ENCODE measurements at places on chromosomes 1 and 21.

- DNase-seq = no peak
These were observed 29.1 kb downstream of the SLC2A1 start for GRCh38 chr1:42929434-42930177.

GRCh38 chr21:29299916-29300806 lies 1.4 kb downstream of the BACH1 start:
- peak; percentile 34 for DNase-seq

DNA sequence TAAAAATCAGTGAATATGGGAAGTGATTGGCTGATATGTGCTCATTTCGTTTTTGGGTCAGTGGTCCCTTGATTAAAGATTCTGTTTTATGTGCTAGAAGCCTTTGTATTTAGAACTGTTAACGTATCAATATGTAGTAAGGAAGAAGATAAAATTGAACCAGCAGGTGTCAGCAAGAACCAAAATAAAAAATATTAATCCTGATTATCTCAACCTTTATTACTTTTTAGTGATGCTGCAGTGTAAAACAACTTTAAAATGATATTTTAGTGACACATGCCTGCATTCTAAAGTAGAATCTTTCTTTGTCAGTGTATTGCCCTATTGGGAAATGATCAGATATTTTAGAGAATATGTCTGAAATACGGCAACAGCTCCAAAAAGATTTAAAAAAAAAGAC lies 49.5 kb downstream of the NEK7 start:
- DNase-seq = no peak

- DNase-seq = no peak
These were observed 41.6 kb upstream of the VWA5B1 start for GRCh38 chr1:20248971-20249612.

DNA sequence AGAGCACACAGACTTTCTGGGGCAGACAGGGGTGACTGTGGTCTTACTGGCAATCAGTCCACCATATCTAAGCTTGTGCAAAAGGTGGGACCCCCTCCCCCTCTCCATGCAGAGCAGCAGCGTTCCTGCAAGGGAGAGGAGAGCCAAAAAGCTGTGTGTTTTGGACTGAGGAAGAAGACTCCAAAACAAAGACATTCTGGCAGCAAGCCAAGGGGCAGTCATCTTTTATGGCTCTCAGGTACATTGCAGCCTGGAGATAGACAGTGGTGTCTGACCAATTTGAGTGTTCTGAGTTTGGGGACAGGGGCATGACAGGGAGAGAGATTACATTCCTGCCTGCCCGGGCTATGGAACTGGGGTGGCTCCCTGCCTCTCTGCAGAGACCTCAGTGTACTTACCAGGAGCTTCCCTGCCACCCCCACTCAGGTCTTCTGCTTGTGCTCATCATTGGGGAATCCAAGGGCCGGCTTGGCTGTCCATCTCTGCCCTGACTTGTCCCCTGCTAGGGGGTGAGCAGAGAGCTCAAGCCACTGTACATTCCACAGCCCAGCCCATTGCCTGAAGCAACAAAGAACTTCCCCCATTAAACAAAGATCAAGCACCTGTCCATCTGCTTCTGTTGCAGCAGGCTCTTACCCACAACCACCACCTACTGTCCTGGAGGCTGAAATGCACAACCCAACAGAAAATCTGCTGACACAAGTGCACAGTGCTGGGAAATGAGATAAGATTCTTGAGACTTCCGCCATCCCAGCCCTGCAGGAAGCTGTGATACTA lies 131.1 kb downstream of the EVI5 start:
- no peak for DNase-seq

- DNase-seq = no peak
These were observed 76.0 kb downstream of the STUM start for GRCh38 chr1:226624526-226624925.

GRCh38 chr1:31505911-31506497 lies 70.3 kb upstream of the TINAGL1 start:
- DNase-seq = no peak

DNA sequence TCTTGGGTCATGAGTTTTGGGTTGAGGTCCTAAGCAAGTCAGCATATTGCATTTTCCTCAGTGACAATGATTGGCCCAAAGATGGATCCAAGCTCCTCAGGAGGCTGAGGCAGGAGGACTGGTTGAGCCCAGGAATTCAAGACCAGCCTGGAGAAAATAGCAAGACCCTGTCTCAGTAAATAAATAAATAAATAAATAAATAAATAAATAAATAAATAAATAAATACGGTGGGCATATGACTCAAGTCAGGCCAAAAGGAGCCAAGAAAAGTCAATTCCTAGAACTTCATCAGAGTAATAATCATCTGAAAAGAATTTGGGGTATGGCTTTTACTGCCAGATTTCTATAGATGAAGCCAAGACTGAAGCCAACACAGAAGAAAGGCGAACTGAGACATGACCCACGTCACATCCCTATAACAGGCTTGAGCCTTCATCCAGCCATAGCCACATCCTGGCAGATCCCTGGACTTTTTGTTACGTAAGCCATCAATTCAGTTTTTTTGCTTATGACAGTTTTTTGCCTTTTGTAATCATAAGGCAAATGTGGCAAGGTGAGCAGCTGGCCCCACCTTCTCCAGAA lies 88.5 kb upstream of the NFASC start:
- DNase-seq = no peak

- DNase-seq = no peak
These were observed 36.1 kb downstream of the DNTTIP2 start for GRCh38 chr1:93842750-93843500.

GRCh38 chr1:244920911-244921761 lies 56.8 kb upstream of the HNRNPU start:
- no peak for DNase-seq

- no peak for DNase-seq
These were observed 118.2 kb downstream of the RIPK4 start for GRCh38 chr21:41648591-41649031.

DNA sequence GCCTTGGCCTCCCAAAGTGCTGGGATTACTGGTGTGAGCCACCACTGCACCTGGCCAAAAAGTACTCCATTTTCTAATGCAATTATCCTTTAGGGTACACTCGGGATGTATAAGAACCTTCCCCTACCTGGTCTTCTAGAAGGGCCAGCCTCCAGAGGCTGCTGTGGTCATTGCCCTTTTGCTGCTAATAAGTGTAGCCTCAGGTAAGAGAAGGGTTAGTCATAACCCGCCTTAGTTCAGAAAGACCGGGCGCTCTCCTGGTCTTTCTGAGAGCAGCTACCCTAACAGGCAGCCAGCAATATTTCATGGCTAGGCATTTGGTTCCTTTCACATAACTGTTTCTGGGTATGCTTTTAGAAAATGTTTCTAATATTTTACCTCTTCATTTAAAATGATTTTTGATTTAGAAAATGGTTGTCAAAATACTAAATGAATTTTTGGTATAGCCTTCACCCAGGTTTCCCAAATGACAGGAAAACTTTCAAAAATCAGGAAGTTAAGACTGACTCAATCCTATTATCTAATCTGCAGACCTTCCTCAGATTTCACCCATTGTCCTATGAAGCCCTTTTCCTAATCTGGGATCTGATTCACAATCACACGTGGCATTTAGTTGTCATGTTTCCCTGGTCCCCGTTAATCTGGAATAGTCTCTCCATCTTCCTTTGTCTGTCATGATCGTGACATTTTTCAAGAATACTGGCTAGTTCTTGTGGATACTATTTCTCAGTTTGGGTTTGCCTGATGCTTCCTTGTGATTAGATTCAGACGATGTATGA lies 479.0 kb downstream of the SIPA1L2 start:
- no peak for DNase-seq

- no peak for DNase-seq
These were observed 25.6 kb upstream of the KCNE2 start for GRCh38 chr21:34338226-34338625.

DNA sequence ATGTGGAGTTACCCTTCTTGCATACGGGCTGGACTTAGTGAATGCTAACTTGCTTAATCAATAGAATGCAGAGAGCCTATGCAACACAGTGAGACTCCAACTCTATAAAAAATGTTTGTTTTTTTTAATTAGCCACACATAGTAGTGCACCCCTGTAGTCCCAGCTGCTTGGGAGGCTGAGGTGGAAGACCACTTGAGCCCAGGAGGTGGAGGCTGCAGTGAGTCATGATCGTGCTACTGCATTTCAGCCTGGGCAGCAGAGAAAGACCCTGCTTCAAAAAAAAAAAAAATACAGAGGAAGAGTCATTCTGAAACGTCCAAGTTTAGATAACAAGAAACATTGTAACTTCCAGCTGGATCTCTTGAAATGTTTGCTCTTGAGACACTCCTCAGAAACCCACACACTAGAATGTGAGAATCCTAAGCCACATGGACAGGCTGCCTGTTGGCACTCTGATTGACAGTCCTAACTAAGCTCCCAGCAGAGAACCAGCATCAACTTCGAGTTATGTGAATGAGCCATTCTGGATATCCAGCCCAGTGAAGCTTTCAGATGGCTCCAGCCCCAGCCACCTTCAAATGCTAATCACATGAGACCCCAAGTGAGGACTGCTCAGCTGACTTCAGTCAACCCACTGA lies 20.0 kb upstream of the CAP1 start:
- DNase-seq = no peak

DNA sequence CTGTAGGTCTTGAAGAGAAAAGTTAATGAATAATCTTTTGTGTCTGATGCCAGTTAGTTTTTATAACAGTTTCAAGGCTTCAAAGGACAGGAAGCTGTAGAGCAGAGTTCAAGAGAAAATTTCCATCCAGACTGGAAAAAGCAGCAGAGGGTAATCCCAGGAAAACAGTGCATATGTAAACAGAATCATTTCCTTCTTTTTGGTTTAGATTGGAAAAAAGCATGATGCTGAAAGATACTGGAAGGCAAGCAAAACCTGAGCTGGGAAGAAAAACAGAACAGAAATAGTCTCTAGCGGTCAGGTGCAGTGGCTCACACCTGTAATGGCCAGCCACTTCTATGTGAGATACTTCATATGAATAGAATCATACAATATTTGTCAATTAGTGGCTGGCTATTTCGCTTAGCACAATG lies 71.9 kb downstream of the ZSWIM5 start:
- no peak for DNase-seq

DNA sequence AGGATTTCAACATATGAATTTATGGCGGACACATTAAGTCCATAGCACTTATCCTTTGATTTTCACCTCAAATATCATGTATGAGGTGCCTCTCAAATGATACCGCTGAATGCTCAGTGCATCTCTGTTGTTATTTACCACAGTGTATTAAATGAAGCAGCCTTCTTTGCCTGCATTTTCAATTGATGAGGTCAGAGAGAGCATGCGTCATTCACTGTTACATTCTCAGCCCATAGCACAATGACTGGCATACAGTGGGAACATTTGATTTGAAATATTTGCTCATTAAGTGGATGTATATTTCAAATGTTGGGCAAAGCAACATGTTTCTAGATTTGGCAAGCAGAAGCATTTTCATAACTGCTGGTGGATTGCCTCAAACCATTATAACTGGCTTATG lies 45.7 kb downstream of the LRRC7 start:
- no peak for DNase-seq

- DNase-seq = no peak
These were observed 40.7 kb downstream of the CASQ2 start for GRCh38 chr1:115727706-115728249.

GRCh38 chr1:7698641-7699040 lies 72.5 kb upstream of the VAMP3 start:
- no peak for DNase-seq

GRCh38 chr1:87202922-87203655 lies 125.6 kb upstream of the LMO4 start:
- no peak for DNase-seq

DNA sequence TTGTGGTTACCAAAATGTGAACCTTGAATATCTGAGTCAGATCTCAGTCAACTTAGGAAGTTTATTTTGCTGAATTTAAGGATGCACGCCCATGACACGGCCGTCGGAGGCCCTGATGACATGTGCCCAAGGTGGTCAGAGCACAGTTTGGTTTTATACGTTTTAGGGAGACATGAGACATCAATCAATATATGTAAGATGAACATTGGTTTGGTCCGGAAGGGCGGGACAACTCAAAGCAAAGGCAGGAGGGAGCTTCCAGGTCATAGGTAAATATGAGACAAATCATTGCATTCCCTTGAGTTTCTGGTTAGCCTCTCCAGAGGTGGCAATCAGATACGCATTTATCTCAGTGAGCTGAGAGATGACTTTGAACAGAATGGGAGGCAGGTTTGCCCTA lies 1.0 kb upstream of the PRMT2 start:
- no peak for DNase-seq

DNA sequence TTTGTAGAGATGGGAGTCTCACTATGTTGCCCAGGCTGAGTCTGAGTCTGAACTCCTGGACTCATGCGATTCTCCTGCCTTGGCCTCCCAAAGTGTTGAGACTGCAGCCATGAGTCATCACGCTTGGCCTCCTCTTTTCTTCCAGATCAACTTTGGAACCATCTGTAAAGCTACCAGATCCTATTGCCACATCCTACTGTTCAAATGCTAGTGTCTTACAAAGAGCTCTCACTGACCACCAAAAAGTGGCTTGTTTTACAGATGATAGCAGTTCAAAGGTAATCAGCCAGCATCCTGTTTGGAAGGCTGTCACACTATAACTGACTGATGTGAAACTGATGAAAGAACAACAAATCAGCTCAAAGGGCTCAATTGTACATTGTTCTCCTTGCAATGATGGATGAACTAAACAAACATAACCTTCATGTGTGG lies 221.6 kb downstream of the AKT3 start:
- peak; percentile 10 for DNase-seq

GRCh38 chr1:53130878-53131589 lies 11.4 kb downstream of the SLC1A7 start:
- no peak for DNase-seq

DNA sequence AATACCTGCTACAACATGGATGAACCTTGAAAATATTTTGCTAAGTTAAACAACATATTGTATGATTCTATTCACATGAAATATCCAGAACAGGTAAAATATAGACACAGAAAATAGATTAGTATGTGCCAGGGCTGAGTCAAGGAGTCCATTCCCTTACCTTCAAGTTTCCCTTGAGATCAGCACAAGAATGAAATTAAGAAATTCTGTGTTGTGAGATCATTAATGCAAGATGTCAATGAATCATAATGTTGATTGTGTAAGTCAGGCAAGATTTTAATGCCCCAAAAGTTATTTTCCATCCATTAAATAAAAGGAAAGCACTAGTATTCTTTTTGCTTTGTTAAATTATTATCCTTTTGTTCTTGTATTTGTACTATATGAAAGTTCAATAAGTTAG lies 139.4 kb downstream of the MRPL39 start:
- no peak for DNase-seq

- DNase-seq = no peak
These were observed 99.2 kb upstream of the KCNK2 start for GRCh38 chr1:214983126-214983869.

DNA sequence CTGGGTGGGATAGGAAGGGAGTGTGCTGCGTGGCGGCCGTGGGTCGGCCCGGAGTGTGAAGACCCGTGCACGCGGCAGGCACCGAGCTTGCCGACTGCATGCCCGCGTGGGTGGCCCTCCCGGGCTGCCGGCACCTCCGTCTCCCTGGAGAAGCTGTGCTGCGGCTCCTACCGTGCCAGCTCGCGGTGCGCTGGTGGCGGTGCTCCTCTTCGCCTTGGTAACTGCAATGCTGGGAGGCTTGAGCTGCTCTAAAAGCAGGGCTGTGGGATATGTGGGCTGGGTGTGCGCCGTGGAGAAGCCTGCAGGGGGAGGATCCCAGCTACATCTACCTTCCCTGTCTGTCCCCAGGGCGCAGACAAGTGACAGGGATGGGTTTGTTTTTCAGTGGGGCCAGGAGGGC lies 2.4 kb downstream of the GABRD start:
- peak; percentile 80 for DNase-seq

Measured in putamen (tissue), 1 donor.